ENCODE measurements at places on chromosomes 1 and 21. TPM values are rescaled to one million over a fixed set of nuclear protein-coding genes. Genes with fewer than 3 reads are reported as not detected.

SAMD13 gene
- total RNA-seq: 1.1 TPM

MCL1 gene
- total RNA-seq: 265 TPM

UBXN11 gene
- total RNA-seq: 5.3 TPM

SYNC gene
- total RNA-seq: 68.0 TPM

TMCC2 gene
- 0.53 TPM for total RNA-seq

LCE1B gene
- not detected for total RNA-seq

CHIA gene
- not detected for total RNA-seq

OR6N1 gene
- total RNA-seq: not detected

TMEM51 gene
- 4.2 TPM for total RNA-seq

BRINP3 gene
- total RNA-seq: not detected

SHE gene
- total RNA-seq: 0.93 TPM

NTNG1 gene
- total RNA-seq: 0.06 TPM

SDE2 gene
- 22.3 TPM for total RNA-seq

ALG14 gene
- 4.3 TPM for total RNA-seq

CFAP298 gene
- 31.3 TPM for total RNA-seq

BMP8A gene
- total RNA-seq: 0.40 TPM

ETNK2 gene
- 0.37 TPM for total RNA-seq

NFASC gene
- 15.7 TPM for total RNA-seq

ANGPTL3 gene
- total RNA-seq: not detected

KCNAB2 gene
- 2.4 TPM for total RNA-seq

NBPF4 gene
- not detected for total RNA-seq

OTUD3 gene
- 4.6 TPM for total RNA-seq

C1QTNF12 gene
- total RNA-seq: 0.40 TPM

Measured in aortic smooth muscle cell (primary cell).